Activated T-cell treated with anti-CD3 and anti-CD28 coated beads, Interleukin-2, amount 50 U/mL, for 24 hours (primary cell): ENCODE measurements at places on chromosomes 1 and 21.

- DNase-seq, result no peak
These were observed 175.7 kb downstream of the PSMG1 start for GRCh38 chr21:39007532-39007931.

- DNase-seq, result no peak
These were observed 27.3 kb downstream of the PGBD5 start for GRCh38 chr1:230398856-230399255.

- no peak for DNase-seq
These were observed 66.1 kb downstream of the CYYR1 start for GRCh38 chr21:26506956-26507355.

GRCh38 chr21:39976800-39977199 lies 109.6 kb downstream of the PCP4 start:
- no peak for DNase-seq

GRCh38 chr1:210201681-210202080 lies 30.9 kb upstream of the SERTAD4 start:
- DNase-seq, result no peak
